Activated CD4-positive, alpha-beta T cell treated with anti-CD3 and anti-CD28 coated beads, Interleukin-2, amount 10 ng/mL, durations not matched to agents 7 days and 5 days (primary cell): ENCODE measurements at places on chromosomes 5 and 9. TPM values are rescaled to one million over a fixed set of nuclear protein-coding genes. Genes with fewer than 3 reads are reported as not detected.

DNA sequence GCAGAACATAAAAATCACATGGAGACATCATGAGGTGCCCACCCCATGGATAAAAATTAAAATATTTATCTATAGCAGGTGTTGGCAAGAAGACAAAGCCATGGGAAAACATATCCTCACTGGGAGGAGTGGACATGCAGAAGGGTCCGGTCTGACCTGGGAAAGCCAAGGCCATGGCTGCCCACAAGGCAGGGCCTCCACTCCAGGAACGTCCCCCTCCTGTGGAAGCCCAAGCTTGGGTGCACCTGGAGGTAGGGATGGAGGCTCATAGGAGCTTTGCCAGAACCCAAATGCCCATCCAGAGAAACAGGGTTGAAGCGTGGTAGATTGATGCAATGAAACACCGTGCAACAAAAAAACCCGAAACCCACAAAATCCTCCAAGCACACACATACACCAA is 81.4 kb upstream of the COL5A1 start:
- H3K27ac ChIP-seq: no peak overlapping the region
- no peak overlapping the region for H3K4me3 ChIP-seq
- DNase-seq: no peak

Gene RPL7A
- total RNA-seq: 1,880 TPM

- no peak for DNase-seq
- H3K27ac ChIP-seq: no peak overlapping the region
- H3K27me3 ChIP-seq: peaks cover 2% of the 10 kb centered on the region
- no peak overlapping the region for H3K4me3 ChIP-seq
- peaks cover 32% of the 10 kb centered on the region for H3K4me1 ChIP-seq
Observed at GRCh38 chr5:172410160-172410559, 44.2 kb downstream of the SH3PXD2B start.

Gene ORM2
- not detected for total RNA-seq

Gene TMOD1
- 0.35 TPM for total RNA-seq

DNA sequence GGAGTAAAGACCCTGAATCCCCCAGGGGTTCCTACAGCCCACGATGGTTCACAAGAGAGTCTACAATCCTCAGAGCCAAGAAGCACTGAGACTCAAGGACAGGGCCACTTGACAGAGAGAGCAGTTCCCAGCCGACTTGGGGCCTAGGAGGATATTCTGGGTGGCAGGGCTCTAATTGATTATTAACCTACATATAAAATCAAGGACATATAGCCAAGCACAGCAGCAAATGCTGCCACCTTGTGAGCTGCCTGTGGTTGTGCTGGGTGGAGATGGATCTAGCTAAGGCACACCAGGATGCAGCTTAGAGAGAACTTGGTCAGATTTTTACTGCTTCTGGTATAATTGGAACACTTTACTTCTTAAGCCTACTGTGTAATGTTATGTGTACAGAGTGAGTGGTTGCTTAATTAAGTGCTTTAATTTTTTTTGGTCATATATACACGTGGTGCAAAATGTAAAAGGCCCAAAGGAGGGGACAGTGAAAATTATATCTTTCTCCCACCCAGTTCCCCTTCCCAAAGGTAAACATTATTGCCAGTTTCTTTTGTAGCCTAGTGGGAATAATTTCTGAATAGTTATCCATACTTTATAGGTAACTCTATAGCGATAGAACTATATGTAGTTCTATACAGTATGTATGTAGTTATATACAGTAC is 78.8 kb downstream of the F2RL2 start:
- peaks cover 90% of the 10 kb centered on the region for H3K4me1 ChIP-seq
- peak overlapping the region; percentile 95 for H3K27ac ChIP-seq
- no peaks in the 10 kb centered on the region for H3K27me3 ChIP-seq
- DNase-seq: peak; percentile 73
- peaks cover 11% of the 10 kb centered on the region for H3K36me3 ChIP-seq

DNA sequence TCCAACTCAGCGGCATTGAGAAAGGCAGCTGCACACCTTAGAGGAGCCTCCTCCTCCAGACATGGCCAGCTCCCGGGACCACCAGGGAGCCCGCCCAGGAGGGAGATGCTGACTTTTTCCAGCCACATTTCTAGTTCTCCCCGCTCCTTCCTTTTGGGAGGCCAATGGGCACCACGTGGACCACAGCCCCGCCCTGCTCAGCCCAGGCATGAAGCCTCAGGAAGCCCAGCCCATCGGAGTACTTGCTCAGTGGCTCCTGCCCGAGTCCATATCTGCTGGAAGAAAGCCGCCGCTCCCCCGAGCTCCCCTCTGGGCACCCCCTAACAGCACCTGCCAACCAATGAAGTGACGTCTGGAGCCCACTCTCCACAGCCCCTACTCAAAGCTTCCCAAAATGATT is 52.4 kb downstream of the SMIM23 start:
- no peak for DNase-seq
- H3K4me3 ChIP-seq: no peak overlapping the region
- no peak overlapping the region for H3K27ac ChIP-seq
- no peaks in the 10 kb centered on the region for H3K36me3 ChIP-seq
- H3K4me1 ChIP-seq: peaks cover 5% of the 10 kb centered on the region

Gene CEL
- total RNA-seq: 2.8 TPM

DNA sequence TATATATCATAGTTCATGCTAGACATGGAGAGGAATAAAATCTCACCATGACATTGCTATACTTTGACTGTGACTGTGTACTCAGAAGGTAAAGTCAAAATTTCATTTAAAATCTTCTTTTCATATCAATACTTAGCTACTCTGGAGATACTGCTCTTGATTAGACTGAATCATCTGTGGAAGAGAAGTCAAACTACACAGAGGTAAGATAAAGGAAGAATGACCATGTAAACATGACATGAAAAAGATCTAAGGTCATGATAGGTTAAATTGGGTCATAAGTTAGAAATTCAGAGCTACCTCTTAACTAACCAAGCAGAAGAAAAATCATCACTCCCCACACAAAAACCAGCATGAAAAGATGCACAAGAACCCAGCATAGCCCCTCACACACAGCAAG is 44.8 kb upstream of the RLN1 start:
- H3K36me3 ChIP-seq: peaks cover 13% of the 10 kb centered on the region
- peaks cover 9% of the 10 kb centered on the region for H3K4me1 ChIP-seq
- H3K4me3 ChIP-seq: no peak overlapping the region

GRCh38 chr5:33969572-33970452 is 14.7 kb downstream of the SLC45A2 start:
- H3K27me3 ChIP-seq: peaks cover 3% of the 10 kb centered on the region
- DNase-seq: peak; percentile 31
- peak overlapping the region; percentile 54 for H3K27ac ChIP-seq
- H3K4me1 ChIP-seq: peaks cover 26% of the 10 kb centered on the region
- no peaks in the 10 kb centered on the region for H3K36me3 ChIP-seq
